ENCODE measurements at places on chromosomes 12 and 14.

- DNase-seq = no peak
Measured at GRCh38 chr14:22699801-22700564, 55.8 kb upstream of the OR6J1 start.

- DNase-seq = no peak
Measured at GRCh38 chr12:65878540-65878939, 54.3 kb downstream of the HMGA2 start.

GRCh38 chr12:14576896-14577295 is 9.2 kb upstream of the PLBD1 start:
- DNase-seq = no peak

DNA sequence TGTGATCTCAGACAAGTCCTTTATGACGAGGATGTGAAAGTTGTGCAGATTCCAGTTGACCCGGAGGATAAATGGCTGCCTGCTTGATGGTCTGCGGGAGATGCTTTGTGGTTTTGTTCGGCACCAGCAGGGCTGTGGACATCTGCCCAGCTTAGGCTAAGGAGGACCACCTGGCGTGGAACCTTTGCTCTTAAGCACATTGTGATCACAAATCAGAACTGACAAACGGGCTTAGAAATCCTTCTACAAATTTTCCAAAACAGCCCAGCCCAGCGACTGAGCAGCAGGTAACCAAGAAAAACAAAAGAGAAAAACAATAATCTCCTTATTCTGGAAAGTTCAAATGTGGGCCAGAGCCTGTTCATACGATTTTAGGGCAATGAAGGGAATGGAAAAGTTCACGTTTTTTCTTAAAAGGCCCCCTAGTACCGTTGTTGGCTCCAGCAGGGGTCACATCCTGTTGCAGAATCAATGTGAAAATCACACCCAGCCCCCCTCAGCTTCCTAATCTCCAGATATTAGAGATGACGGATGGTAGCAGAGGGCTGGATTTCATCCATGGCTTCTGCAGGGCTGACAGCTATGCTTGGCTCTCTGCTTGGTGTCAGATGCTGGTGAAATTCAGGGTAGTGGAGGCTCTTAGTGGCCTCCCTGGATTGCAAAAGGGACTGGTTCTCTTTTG is 81.1 kb upstream of the RFLNA start:
- DNase-seq = no peak

DNA sequence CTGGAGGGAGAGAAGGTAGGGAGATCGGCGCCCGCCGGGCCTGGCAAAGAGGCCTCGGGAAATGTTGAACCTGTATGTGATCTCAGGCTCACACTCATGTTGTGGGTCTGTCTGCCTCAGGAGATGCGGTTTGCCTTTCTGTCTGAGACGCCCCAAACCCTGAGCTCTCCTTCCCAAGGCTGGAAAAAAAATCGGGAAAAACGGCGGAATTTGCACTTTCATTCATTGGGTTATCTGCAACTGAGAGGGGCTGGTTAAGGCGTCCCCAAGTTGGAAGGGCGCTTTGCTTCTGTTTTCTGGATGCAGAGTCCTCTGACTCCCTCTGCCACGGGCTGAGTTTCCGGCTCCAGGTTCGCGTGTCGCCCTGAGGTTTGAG is 5.0 kb upstream of the HOXC9 start:
- DNase-seq = no peak

GRCh38 chr12:76872415-76872814 is 6.4 kb downstream of the CSRP2 start:
- DNase-seq = no peak

GRCh38 chr12:103786201-103786600 is 54.8 kb downstream of the NT5DC3 start:
- DNase-seq = no peak

DNA sequence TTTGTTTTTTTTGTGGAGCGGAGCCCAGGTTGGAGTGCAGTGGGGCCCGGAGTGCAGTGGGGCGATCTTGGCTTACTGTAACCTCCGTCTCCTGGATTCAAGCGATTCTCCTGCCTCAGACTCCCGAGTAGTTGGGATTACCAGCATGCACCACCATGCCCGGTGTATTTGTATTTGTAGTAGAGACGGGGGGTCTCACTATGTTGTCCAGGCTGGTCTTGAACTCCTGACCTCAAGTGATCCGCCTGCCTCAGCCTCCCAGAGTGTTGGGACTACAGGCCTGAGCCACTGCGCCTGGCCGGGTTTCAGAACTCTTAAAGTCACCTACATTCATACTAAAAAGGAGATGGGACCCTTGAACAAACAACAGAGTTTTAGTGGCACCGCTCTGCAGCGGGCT is 52.7 kb downstream of the KRT80 start:
- DNase-seq = no peak

- peak; percentile 8 for DNase-seq
Measured at GRCh38 chr14:91149462-91149861, 35.6 kb downstream of the DGLUCY start.

DNA sequence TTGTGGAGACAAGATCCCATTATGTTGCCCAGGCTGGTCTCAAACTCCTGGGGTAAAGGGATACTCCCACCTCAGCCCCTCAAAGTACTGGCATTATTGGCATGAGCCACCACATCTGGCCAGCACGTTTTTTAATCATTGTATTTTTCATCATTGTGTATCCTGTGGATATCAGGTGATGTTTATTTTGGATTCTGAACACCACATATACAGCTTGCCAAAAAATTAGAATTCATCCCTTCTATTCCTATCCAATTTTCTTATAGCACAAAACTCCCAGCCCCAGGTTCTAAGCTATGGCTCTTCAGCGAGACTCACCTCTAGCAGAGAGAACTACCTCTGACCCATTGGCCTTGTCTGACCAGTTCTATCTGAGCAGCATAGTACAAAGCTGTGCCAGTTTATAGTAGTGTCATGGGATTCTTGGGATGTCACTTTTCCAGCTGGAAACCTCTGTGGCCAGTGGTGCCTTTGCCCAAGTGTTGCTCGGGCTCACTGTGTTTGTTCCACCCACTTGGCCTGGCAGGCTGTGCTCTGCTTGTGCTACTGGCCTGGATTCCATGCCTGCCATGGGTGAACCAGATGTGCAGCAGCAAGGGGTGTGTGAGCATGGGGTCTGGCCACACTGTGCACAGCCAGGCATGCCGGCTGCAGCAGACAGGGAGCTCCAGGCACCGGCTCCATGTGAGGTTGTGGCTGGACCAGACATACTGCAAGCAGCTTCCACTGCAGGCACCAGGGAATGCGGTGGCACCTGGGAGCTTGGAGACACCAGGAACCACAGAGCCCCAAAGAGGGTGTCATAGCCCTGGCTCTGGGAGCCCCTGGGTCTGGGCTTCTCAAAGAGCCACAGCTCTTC is 37.2 kb downstream of the TIMELESS start:
- DNase-seq = no peak

- no peak for DNase-seq
Measured at GRCh38 chr12:105783983-105784947, 354.5 kb downstream of the NUAK1 start.

DNA sequence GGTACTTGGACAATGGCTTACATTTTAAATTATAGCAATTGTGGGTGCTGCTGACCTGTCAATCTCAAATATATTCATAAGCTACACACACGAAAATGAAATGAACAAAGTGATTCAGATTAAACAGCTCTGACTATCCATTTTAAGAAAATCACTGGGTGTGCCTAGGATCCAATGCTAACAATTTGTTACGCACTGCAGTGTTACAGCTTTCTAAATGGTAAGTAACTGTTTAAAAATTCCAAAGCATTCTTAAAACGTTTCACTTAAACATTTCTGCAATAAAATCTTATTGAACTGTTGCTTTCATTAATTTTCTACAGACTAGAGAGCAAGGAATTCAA is 18.9 kb downstream of the LMO3 start:
- no peak for DNase-seq

- DNase-seq = no peak
Measured at GRCh38 chr14:23063601-23064000, 6.3 kb upstream of the CDH24 start.

All from GOT3 (cell line).